ENCODE measurements at places on chromosomes 16 and 17.

DNA sequence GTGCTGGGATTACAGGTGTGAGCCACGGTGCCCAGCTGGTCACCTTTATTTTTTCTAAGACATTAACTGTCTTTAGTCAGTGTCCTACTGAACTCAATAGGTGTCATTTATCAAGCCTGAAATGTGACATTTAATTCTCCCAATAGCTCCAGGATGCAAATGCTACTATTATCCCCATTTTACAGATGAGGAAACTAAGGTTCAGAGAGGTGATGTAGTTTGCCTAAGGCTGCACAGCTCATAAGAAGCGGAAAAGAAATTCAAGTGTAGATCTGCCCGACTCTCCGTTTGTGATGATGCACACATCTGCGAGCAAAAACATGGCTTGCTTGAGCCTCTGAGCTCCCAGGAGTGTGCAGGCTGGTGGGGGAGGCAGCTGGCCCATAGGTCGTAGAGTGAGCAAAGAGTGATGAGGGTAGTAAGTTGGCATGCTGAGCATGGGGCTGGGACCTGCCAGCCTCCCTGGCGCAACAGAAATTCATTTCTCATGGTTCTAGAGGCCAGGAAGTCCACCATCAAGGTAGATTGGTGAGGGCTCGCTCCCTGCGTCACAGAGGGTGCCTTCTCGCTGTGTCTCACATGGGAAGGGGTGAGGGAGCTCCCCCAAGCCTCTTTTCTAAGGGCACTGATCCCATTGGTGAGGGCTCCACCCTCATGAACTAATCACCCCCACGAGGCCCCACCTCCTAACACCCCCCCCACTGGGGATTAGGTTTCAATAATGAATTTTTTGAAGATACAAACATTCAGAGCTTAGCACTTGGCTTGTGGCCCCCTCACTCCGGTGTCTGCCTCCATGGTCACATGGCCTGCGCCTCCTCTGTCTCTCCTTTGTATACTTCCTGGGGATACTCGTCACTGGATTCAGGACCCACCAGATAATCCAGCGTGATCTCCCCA is 141.5 kb upstream of the PLCG2 start:
- no peaks in the 10 kb centered on the region for H3K36me3 ChIP-seq
- DNase-seq: no peak
- H3K27me3 ChIP-seq: no peaks in the 10 kb centered on the region
- H3K4me1 ChIP-seq: no peaks in the 10 kb centered on the region
- H3K4me3 ChIP-seq: no peak overlapping the region

DNA sequence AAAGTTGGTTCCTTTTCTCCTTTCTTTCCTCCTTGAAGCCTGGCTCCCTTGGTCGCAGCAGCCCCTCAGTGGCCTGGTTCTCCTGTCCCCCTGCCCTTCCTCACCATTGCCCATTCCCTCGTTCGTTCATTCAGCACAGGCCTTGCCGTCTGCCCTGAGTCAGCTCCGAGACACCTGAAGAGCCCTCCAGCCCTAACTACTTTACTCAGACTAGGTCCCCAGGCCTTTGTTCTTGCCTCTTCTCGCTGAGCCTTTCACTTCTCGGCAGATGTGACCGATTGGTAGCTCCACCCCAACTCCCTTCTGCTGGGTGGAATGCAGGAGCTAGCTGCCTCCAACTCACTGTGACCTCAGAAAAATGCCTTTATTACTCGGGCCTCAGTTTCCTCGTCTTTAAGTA is 7.0 kb upstream of the ADAM11 start:
- H3K27me3 ChIP-seq: no peaks in the 10 kb centered on the region
- no peaks in the 10 kb centered on the region for H3K36me3 ChIP-seq
- DNase-seq: no peak
- no peak overlapping the region for H3K27ac ChIP-seq
- no peaks in the 10 kb centered on the region for H3K4me1 ChIP-seq

DNA sequence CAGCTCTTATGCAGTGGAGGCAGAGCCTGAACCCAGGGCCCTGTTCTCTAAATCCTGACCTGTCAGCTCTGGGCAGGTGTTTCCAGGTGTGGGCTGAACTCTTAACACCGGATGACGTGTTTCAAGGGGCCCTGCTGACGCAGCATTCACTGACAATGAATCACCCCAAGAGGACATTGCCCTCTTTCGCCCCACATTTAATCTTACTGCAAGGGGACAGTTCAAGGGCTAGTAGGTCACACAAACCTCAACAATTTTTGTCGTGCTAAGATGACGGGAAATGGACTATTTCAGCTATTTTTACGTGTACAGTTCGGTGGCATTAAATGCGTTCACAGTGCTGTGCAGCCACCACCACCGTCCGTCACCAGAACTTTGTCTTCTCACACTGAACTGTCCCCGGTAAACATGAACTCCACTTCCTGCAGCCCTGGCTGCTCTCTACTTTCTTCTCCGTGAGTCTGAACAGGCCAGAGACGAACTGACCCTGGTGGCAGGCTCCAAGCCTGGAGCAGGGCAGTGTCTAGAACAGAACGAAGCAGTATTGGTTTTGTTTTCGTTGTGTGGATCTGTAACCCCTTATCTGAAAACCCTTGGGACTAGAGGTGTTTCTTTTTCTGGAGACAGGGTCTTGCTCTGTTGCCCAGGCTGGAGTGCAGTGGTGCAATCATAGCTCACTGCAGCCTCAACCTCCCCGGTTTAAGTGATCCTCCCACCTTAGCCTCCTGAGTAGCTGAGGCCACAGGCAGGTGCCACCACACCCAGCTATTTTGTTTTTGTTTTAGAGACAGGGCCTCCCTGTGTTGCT is 88.4 kb upstream of the CIBAR2 start:
- DNase-seq: no peak
- H3K4me1 ChIP-seq: peaks cover 53% of the 10 kb centered on the region
- no peak overlapping the region for H3K4me3 ChIP-seq

DNA sequence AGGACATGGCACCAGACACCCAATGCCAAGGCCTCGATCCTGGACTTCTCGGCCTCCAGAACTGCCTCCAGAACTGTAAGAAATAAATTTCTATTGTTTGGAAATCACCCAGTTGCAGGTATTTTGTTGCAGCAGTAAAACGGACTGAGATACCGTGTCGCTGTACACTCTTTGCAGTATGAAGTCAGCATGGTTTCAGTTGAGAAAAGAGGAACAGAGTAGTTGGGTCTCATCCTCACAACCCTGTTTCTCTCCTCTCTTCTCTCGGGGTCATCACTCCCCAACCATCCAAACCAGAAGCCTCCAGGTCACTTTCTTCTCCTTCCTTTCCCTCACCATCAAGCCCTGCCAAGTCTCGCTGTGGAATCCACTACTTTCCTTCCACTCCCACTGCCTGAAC is 77.8 kb downstream of the ADCY9 start:
- H3K4me1 ChIP-seq: no peaks in the 10 kb centered on the region
- no peak overlapping the region for H3K27ac ChIP-seq
- H3K4me3 ChIP-seq: no peak overlapping the region

All from ascending aorta (tissue), 2 donors.